ENCODE measurements at places on chromosomes 6 and 20. TPM values are rescaled to one million over a fixed set of nuclear protein-coding genes. Genes with fewer than 3 reads are reported as not detected.

GRCh38 chr6:34912715-34913464 is 23.8 kb downstream of the ANKS1A start:
- peaks cover 24% of the 10 kb centered on the region for H3K27me3 ChIP-seq
- peaks cover 32% of the 10 kb centered on the region for H3K4me1 ChIP-seq
- peak; percentile 62 for DNase-seq
- peak overlapping the region; percentile 74 for H3K27ac ChIP-seq
- H3K4me3 ChIP-seq, result peak overlapping the region; percentile 8

DNA sequence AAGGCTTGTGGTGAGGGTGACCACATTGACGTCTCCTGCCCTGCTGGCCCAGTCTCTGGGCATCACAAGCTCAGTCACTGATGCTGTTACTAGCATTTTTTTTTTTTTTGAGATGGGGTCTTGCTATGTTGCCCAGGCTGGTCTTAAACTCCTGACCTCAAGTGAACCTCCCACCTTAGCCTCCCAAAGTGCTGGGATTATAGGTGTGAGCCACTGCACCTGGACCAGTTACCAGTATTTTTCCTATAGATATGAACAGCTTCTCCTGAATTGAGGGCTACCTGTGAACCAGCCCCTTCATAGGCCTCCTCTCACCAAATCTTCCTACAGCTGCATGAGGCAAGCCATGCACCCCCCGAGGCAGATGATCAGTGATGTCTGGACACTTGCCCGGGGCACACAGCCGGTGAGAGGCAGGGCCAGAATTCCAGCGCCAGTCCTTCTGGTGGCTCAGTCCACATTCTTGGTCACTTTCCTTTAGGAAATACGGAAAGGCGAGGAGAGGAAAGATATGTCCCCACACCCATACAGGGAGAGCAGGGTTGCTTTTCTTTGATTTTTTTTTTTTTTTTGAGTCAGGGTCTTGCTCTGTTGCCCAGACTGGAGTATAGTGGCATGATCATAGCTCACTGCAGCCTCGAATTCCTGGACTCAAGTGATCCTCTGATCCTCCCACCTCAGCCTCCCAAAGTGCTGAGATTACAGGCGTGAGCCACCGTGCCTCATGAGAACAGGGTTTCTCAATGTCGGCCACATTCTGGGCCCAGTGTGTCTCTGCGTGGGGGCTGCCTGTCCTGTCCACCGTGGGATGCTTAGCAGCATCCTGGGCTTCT is 50.7 kb downstream of the UBE2V1 start:
- no peaks in the 10 kb centered on the region for H3K36me3 ChIP-seq
- H3K4me1 ChIP-seq, result no peaks in the 10 kb centered on the region
- H3K27ac ChIP-seq, result no peak overlapping the region
- H3K4me3 ChIP-seq, result no peak overlapping the region

- H3K4me1 ChIP-seq, result peaks cover 16% of the 10 kb centered on the region
- H3K4me3 ChIP-seq, result no peak overlapping the region
- DNase-seq, result no peak
- no peak overlapping the region for H3K27ac ChIP-seq
- H3K36me3 ChIP-seq, result peaks cover 2% of the 10 kb centered on the region
- no peaks in the 10 kb centered on the region for H3K27me3 ChIP-seq
Observed at GRCh38 chr6:31781244-31782125, 4.4 kb upstream of the VWA7 start.

- no peaks in the 10 kb centered on the region for H3K4me1 ChIP-seq
- H3K4me3 ChIP-seq, result no peak overlapping the region
- DNase-seq, result no peak
Observed at GRCh38 chr6:167393731-167394130, 68.8 kb downstream of the TTLL2 start.

GRCh38 chr20:10653599-10654249 is 20.1 kb downstream of the JAG1 start:
- no peaks in the 10 kb centered on the region for H3K4me1 ChIP-seq
- H3K27ac ChIP-seq, result no peak overlapping the region
- H3K4me3 ChIP-seq, result no peak overlapping the region
- no peaks in the 10 kb centered on the region for H3K36me3 ChIP-seq

DNA sequence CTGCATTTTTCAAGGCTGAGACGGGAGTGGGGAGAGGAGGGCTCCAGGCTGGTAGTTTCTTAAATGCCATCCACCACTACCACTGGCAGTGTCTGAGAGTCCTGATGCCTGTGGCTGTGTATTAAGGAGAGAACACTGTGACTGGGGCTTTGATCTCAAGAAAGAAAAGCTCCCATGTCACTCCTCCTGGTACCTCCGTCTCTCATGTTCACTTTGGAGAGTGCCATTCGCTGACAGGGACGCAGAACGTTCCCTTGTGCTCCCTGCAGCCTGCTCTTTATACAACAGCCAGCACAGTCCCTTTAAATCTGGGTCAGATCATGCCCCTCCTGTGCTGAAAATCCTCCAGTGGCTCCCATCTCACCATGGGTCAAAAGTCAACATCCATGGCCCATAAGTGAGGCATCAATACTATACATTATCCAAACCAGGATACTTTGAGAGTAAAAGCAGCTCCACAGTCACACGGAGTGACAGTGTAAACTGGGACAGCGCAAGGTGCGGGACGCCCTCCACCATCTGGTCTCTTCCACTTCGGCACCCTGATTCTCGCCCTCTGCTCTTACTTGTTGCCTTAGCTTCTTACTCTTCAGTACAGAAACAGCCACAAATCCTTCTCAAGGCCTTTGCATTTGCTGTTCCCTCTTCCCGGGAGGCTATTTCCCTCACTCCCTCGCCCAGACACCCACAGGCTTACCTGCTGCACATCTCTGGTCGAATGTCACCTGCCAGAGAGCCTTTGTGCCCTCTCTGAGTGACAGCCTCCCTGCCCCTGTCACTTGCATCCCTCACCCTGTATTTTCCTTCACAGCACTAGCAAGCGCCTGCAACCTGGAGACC is 20.0 kb downstream of the PDYN start:
- DNase-seq, result no peak
- no peak overlapping the region for H3K27ac ChIP-seq
- no peaks in the 10 kb centered on the region for H3K36me3 ChIP-seq
- no peaks in the 10 kb centered on the region for H3K4me1 ChIP-seq
- H3K27me3 ChIP-seq, result peaks cover 26% of the 10 kb centered on the region

GRCh38 chr20:60200305-60200918 is 242.2 kb downstream of the CDH26 start:
- no peak overlapping the region for H3K27ac ChIP-seq
- DNase-seq, result no peak

- no peak overlapping the region for H3K4me3 ChIP-seq
- H3K27me3 ChIP-seq, result peaks cover 16% of the 10 kb centered on the region
- no peak overlapping the region for H3K27ac ChIP-seq
- no peak for DNase-seq
Observed at GRCh38 chr20:31642837-31643236, 5.1 kb downstream of the COX4I2 start.

- H3K4me3 ChIP-seq, result peak overlapping the region; percentile 84
- no peaks in the 10 kb centered on the region for H3K27me3 ChIP-seq
- H3K4me1 ChIP-seq, result peaks cover 91% of the 10 kb centered on the region
- peaks cover 11% of the 10 kb centered on the region for H3K36me3 ChIP-seq
- peak overlapping the region; percentile 67 for H3K27ac ChIP-seq
Observed at GRCh38 chr6:118663993-118664985, 12.9 kb upstream of the CEP85L start.

GRCh38 chr6:168400037-168400436 is 40.9 kb upstream of the SMOC2 start:
- no peak overlapping the region for H3K4me3 ChIP-seq
- no peak for DNase-seq
- H3K36me3 ChIP-seq, result no peaks in the 10 kb centered on the region
- no peaks in the 10 kb centered on the region for H3K27me3 ChIP-seq
- no peaks in the 10 kb centered on the region for H3K4me1 ChIP-seq

GRCh38 chr20:47802226-47802920 is 17.1 kb upstream of the SULF2 start:
- no peaks in the 10 kb centered on the region for H3K36me3 ChIP-seq
- no peak overlapping the region for H3K4me3 ChIP-seq
- H3K27me3 ChIP-seq, result no peaks in the 10 kb centered on the region
- H3K27ac ChIP-seq, result no peak overlapping the region
- DNase-seq, result no peak

DNA sequence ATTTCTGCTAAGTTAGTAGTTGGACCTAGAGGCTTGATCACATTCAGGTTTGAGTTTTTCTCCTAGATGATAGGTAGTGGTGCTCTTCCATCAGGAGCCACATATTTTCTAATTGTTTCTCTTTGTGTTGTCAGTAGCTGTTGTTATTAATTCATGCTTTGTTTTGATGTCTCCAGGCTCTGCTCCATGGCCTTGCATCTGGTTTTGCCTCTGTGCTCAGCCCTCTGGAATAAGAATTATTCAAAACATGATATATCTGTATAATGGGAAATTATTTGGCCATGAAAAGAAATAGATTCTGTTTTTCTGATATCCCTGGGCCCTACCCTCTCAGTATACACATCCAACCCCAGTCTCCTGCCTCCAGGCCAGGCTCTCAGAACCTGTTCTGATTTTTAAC is 184.8 kb downstream of the CDC5L start:
- H3K36me3 ChIP-seq, result no peaks in the 10 kb centered on the region
- peaks cover 18% of the 10 kb centered on the region for H3K27me3 ChIP-seq
- no peak overlapping the region for H3K27ac ChIP-seq
- H3K4me1 ChIP-seq, result no peaks in the 10 kb centered on the region

DNA sequence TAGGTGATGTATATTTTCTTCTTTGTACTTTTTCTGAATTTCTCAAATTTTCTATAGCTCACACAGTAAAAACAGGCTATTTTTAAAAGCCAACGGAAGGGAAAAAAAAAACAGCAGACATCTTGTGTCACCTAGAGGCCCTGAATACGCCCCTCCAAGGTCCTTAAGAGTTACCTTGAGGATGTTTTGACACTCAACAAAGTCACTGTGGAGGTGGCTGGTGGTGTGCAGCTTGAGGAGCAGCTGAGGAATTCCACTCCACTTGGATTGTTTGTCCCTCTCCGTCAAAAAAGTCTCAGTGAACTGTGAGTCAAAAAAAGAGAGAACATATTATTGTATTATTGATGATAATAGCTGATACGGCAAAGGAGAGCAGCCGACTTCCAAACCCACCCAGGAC is 14.7 kb downstream of the TRPC4AP start:
- H3K4me1 ChIP-seq, result peaks cover 44% of the 10 kb centered on the region
- DNase-seq, result no peak
- peak overlapping the region; percentile 85 for H3K27ac ChIP-seq
- no peaks in the 10 kb centered on the region for H3K27me3 ChIP-seq

DNA sequence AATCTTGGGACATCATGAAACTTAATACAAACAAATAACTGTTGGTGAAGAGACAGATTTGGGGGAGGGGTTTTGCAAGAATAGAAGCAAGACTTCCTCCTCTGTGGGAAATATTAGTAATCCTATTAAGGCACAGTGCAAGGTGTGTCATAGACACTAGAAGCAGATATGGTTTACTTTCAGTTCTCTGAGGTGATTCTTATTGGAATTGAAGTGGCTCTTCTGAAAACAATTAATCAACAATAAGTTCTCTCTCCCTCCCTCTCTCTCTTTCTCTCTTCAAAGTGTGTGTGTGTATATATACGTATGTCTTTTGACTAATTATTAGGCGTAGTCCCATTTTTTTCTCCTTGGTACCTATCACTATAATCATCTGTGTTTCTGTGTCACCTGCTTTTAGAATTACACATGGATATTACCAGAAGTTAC is 99.8 kb downstream of the HIVEP2 start:
- no peaks in the 10 kb centered on the region for H3K36me3 ChIP-seq
- no peaks in the 10 kb centered on the region for H3K27me3 ChIP-seq
- DNase-seq, result no peak
- H3K4me3 ChIP-seq, result peak overlapping the region; percentile 75

DNA sequence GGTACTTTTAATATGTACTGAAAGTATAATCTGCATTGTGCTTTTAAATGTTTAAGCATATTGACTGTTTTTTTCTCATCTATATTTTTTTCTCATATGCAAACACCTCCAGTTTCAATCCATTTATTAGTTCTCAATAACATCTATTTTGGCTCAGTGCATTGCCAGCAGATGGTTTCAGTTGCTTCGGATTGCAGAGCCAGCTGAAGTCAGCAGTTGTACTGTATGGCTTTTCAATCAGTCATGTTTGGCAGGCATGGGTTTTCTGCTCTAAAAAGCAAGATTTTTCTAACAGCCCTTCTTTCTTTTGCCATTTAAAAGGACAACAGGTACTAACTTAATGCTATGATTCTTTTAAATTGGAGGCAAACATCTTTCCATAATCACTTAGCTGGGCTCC is 121.2 kb downstream of the CD109 start:
- no peaks in the 10 kb centered on the region for H3K27me3 ChIP-seq
- no peak overlapping the region for H3K27ac ChIP-seq
- no peaks in the 10 kb centered on the region for H3K4me1 ChIP-seq
- H3K4me3 ChIP-seq, result no peak overlapping the region

- no peaks in the 10 kb centered on the region for H3K27me3 ChIP-seq
- H3K36me3 ChIP-seq, result peaks cover 8% of the 10 kb centered on the region
- no peak overlapping the region for H3K27ac ChIP-seq
- peaks cover 20% of the 10 kb centered on the region for H3K4me1 ChIP-seq
Observed at GRCh38 chr20:444862-445426, 17.4 kb downstream of the TBC1D20 start.

GRCh38 chr6:151806757-151807512 is 547 bp upstream of the ESR1 start:
- H3K36me3 ChIP-seq, result peaks cover 2% of the 10 kb centered on the region
- no peak for DNase-seq
- H3K4me1 ChIP-seq, result peaks cover 18% of the 10 kb centered on the region
- H3K27me3 ChIP-seq, result peaks cover 71% of the 10 kb centered on the region
- H3K4me3 ChIP-seq, result peak overlapping the region; percentile 52
- no peak overlapping the region for H3K27ac ChIP-seq

- H3K27me3 ChIP-seq, result no peaks in the 10 kb centered on the region
- no peak overlapping the region for H3K27ac ChIP-seq
- no peak overlapping the region for H3K4me3 ChIP-seq
- no peaks in the 10 kb centered on the region for H3K36me3 ChIP-seq
Observed at GRCh38 chr6:125262016-125263013, 39.5 kb downstream of the HDDC2 start.

DNA sequence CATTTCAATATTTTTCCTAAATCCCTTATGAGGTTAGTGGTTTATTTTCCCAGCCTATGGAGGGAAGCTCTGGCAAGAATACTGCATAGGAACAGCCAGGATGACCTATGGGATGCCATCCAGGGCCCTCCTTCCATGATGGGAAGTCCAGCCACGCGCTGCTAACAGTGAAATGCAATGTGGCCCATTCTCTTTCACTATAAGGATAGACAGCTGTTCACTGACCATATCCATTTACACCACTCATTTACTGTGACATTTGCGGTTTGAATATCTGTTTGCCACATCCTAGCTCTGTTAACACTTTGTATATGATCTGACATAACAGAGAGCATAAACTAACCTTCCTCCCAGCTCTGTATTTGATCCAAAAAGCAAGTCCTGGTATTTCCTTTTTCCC is 471.7 kb downstream of the CBLN4 start:
- DNase-seq, result no peak
- no peaks in the 10 kb centered on the region for H3K27me3 ChIP-seq
- H3K4me3 ChIP-seq, result no peak overlapping the region
- H3K36me3 ChIP-seq, result no peaks in the 10 kb centered on the region
- H3K4me1 ChIP-seq, result no peaks in the 10 kb centered on the region

Gene ANGPT4
- not detected for total RNA-seq

Gene HLA-DQA2
- 1.2 TPM for total RNA-seq

Gene PRPH2
- not detected for total RNA-seq

Gene PTPRA
- total RNA-seq, result 85.9 TPM

Gene VWA7
- 3.4 TPM for total RNA-seq

Gene ERVFRD-1
- not detected for total RNA-seq

Gene GSTA1
- total RNA-seq, result not detected

Gene SLC22A16
- not detected for total RNA-seq
